Fibroblast of skin of right biceps (primary cell): ENCODE measurements at places on chromosomes 11 and 22.

- DNase-seq = no peak
These were observed 79.1 kb upstream of the LINC01488 start for GRCh38 chr11:69402251-69402887.

DNA sequence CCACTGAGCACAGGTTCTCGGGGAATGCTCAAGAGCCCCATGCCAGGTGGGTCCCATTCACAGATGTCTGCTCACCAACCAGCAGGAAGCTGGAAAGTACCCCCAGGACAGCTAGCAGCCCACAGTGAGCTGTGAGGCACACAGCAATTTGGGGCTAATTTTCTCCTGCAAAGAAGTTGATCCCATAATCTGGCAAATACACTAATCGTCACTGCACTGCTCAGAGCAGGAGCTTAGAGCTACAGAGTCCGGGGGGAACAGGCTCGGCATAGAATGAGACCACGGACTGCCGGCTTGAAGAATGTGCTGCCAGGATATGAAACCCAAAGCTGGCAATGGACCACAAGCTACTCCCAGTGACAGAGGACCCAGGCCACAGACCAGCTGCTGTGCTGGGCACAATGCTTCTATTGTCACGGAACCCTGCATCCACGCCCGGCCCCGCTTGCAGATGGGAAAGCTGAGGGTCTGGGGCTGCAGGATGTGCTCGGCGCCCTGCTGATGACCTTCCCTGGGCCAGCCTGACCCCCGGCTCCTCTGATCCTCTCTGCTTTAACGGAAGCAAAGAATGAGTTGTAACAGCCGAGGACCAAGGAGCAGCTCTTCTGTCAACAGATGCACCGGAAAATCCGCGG is 239.7 kb downstream of the CTTN start:
- no peak for DNase-seq

DNA sequence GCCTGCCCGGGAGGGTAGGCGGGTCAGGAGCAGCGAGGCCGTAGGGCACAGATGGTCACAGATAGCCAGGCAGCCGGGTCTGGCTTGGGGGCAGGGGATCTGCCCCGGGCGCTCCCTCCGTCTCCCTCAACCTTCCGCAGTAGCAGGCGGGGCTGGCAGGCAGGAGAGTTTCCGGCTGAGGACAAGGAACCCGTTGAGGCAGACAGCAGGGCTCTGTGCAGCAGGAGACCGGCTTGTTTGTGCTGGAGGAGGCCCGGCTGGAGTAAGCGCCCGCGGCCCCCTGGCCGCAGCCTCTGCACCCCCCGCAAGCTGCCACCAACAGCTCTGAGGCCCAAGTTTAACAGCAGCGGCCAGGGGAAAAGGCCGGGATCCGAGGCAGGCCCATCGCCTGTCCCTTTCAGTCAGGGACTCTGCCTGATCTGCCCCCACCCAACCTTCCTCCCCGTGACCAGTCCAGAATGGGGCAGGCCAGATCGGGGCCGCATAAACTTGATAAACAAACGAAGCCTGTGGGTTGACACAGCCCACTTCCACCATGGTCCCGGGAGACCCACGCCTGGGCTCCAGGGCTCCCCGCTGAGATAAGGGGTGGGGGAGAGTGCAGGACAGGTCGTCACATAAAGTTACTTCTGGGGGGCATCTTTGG is 13.6 kb downstream of the SCARF2 start:
- no peak for DNase-seq

DNA sequence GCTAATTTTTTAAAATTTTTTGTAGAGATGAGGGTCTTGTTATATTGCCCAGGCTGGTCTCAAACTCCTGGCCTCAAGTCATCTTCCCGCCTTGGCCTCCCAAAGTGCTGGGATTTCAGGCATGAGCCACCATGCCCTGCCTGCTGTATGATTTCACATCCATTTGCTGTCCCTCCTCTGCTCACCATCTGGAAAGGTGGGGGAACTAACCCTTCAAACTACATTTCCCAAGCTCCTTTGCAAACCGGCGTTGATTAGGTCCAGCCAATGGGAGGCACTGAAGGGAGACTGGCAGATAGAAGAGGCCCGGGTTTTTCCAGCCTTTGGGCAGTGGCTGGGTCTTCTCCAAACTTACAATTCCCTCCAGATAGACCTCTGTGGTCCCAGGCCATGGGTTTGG is 19.3 kb downstream of the RFPL1 start:
- peak; percentile 46 for DNase-seq

DNA sequence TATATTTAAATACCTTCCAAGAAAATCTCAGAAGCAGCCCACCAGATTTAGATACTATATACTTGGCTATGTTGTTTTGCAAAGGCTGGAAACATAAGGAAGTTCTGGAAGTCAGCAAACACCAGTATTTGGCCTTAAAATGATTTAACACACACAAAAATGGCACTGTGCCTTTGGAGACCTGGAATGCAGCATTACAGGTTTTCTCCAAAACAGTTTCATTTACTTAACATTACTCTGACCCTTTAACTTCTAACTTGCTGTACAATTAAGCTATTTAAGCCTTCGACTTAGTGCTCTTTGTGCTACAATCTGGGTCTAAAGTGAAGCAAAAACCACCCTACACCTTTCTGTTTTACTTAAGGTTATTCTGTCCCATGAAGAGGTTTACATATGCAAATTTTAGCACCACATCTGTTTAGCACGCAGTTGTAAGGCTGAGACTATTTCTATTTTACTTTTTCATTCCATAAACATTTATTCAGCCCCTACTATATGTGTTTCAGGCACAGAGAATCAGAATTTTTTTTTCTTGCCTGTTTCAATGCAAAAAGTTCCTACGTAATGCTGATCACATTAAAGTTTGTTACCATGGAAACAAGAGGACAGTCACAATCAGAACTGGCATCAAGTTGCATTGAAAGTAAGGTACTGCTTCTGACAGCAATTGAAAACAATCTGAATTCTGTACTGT is 70.3 kb downstream of the MAML2 start:
- peak; percentile 58 for DNase-seq

GRCh38 chr11:129247135-129247534 is 55.0 kb upstream of the ARHGAP32 start:
- DNase-seq = peak; percentile 81

- peak; percentile 90 for DNase-seq
These were observed 53.0 kb upstream of the PRR5 start for GRCh38 chr22:44648821-44649565.

DNA sequence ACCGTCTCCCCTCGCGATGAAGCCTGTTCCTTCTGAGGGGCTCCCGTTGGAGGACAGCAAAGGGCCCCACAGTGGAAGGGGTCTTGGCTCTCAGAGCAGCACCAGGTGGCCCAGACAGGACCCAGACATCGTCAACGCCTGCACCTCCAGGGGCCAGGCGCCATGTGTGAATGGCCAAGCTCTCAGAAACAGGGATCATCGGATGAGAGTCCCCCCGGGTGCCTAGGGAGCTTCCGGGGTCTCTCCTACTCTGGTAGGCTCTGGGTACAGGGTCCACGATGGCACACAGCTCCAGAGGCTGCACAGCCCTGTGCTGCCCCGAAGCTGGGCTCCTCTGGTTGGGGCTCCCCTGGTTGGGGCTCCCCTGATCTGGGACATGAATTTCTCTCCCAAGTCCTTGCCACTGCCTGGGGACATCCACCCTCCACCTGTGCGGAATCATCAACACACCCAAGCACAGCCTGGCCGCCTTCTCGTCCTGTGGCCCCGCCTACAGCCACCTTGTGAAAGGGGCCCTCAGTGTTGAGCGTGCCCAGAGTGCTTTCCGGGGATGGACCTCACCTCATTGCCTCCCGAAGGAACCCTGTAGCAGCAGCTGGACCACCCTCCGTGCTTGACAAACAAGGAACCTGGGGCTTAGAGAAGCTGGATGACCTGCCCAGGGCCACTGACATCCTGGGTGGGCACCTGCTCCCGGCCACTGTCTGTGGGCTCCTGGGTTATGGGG is 929.0 kb downstream of the BRD1 start:
- DNase-seq = no peak

- DNase-seq = no peak
These were observed 539.2 kb downstream of the BUD13 start for GRCh38 chr11:116233561-116233960.

GRCh38 chr11:8282631-8283030 is 19.0 kb upstream of the LMO1 start:
- no peak for DNase-seq

DNA sequence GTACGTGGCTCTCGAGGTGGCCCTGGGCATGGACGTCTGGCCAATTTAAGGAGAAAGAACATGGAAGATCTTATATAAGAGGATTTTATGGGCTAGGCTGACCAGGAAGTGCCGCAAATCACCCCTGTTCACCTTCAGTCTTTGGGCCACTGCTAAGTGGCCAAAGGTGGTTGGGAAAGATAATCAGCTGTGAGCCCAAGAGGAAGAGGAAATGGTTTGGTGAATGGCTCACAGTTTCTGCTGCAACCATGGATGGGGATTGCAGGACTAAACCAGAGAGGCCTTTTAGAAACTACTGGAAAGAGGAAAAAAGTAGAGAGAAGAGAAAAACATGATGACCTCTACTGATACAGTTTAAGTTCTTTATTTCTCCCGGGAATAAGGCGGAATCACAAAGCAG is 96.0 kb upstream of the ARHGAP20 start:
- DNase-seq = no peak

- peak; percentile 73 for DNase-seq
These were observed 52.8 kb downstream of the MN1 start for GRCh38 chr22:27748751-27749191.

- peak; percentile 8 for DNase-seq
These were observed 752.9 kb downstream of the CNTN5 start for GRCh38 chr11:99773646-99774045.

DNA sequence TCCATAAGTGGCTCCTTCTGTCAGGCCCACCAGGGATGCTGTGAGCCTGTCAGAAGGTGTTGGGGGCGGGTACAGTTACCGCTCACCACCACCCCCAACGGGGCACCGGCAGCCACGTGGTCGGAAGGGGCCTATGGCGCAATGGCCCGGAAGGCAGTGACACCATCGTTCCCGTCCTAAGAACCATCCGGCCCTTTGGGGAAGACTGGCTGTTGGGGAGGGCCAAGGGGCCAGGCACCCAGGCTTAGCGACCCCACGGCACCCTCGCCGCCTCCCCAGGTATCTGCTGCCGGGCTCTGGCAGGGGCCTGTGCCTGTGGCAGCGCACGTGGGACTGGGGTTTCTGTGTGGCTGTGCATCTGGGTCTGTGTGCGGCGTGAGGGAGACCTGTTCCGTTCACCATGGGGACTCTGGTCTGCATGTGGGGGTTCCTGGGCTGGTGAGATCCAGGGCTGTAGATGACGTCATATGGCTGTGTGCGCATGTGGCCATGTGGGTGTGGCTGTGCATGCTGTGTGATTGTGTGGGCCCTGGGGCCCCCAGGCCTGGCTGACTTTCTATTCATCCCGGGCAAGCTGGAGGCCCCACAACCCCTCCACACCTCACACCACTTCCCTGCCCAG is 717 bp downstream of the OSM start:
- no peak for DNase-seq

DNA sequence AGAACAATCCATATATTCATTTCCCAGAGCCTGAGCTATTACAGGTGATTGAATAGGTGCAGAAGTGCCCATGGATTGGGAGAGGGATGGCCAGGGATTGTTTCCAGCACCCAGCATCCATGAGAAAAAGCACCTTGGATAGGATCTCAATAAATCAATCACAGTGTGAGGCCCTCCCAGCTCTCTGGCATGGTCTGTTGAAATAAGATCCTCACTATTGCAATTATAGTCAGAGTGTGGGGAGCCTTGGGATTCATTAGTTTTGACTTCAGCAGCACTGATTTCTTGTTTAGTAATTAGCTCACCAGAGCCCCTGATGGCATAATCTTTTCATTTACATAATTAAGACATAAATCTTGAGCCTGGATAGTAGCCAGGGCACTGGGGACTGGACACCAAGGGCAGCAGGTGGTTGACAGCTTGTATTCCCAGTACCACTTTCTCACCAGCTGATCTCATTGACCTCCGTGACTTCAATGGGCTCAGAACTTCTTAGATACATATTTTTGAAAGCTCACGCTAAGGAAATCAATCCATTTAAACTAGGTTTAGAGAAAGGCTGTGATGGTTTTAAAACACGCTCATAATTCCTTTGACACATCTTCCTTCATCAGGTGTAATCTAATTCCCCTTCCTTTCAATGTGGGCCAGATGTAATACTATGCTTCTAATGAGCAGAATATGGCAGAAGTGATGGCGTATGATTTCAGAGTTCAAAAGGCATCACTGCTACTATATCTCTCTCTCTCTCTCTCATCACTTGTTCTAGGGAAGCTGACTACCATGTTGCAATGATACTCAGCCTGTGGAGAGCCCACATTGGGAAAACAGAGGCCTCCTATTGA is 22.1 kb upstream of the DRD2 start:
- no peak for DNase-seq

DNA sequence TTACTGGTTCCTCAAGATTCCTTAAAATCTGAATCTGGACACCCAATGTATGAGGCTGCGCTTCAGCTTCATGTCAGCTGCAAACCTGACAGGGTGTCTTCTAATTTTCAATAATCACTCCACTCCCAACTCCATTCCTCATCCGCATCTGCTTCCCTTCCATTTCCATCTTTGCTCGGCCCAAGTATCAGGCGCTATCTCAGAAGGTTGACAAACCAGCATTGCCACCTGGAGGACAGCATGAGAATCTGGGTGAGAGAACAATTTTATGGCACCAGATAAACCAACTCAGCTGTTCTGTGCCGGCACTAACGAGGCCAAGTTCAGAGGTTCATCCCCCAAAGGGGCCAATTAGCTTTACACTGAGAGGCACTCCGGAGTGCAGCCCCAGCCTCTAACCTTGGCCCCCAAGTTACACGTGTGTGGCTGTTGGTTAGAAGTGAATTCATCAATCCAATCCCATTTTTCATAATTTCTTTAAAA is 79.1 kb upstream of the LMO2 start:
- DNase-seq = peak; percentile 58

GRCh38 chr11:72629266-72629665 is 45.0 kb downstream of the PDE2A start:
- DNase-seq = no peak

DNA sequence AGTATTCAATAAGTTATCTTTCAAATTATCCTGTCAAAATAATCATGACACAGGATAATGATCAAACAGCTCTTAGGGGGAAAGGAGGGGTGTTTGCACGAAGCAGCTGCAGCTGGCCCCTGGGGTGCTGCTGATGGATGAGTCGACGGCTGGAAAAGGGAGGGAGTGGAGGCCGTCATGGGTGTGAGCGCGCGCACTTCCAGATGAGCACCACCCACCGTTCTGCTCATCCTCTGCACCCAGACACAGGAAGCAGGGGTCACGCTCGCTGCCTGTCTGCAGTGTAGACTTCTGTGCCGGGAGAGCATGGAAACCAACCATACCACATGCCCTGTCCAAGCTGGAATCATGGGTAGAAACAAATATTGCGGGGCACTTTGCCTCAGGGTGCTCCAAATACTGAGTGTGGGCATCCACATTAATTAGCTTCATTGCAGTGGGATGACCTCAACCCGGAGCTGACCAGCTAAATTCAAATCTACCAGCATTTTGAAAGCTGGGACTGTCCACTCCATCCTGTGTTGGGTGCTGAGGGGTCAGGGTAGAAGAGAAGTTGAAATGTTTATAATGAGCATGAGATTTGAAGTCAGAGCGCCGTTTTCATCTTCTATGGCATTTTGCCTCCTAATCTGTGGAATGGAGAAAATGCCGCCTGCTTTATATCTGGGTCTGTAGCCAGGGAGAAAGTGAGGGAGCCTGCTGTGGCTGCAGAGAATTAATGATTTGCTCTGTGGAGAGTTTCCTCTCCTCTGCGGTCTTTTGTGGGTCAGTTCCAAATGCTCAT is 802.4 kb downstream of the TBC1D22A start:
- no peak for DNase-seq
